NCI-H510A (cell line): ENCODE measurements at places on chromosomes 1 and 21.

- no peak for DNase-seq
These were observed 130.3 kb upstream of the ATP1A1 start for GRCh38 chr1:116242741-116243140.

GRCh38 chr1:21437341-21437640 is 2.6 kb upstream of the NBPF3 start:
- DNase-seq = no peak

DNA sequence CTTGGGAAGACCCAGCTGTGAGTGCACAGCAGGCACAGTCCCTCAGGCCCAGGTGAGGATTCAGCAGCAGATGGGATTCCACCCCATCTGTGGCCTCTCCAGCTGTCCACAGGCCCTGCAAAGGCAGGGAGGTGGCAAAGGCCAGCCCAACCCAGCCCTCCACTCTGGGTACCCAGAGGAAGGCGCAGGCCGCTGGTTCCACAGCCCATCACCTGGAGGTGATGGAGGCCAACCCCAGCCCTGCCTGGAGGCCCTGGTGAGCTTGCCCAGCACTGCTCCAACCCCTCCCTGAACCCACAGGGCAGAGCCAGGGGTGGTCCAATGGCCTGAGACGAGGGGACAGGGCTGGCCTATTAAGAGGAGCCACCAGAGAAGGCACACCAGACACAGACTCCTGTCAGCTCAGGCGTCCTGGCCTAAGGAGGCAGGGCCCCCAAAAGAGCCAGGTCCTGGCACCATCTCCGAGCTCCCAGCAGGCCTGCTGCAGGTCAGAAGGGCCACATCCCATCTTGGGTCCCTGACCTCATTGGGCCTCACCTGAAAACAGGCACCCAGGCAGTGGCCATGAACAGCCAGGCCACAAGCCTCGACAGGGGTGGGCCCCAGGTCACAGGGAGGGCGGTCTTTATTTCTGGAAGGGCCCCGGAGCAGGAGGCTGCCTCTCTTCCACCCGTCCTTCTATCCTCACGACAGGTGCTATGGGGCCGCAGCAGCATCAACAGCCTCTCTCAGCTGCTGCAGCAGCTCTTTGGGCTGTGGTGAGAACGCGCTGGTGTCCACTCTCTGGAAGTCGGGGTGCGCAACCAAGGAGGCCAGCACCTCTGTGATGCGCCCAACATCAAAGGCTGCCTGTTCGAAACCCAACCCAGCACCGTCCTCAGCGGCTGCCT is 3.2 kb downstream of the JMJD4 start:
- DNase-seq = no peak

DNA sequence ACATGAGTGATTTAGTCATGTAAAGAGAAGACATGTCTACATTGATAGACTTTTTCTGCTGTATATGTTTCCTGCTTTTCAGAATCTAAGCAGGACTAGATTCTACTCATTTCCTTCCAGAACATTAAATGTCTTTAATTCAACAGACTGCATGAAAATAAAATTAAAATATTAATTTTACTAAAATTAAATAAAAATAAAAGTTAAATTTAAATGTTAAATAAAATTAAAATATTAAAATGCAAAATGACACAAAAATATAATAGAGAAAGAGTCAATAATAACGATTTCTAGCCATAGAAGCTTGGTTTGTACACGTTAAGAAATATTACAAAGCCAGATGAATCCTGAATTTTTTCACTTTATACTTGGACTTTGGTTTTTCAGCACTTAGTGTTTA is 552.8 kb upstream of the NR5A2 start:
- DNase-seq = no peak

GRCh38 chr1:207389728-207390464 is 64.2 kb upstream of the CR2 start:
- DNase-seq = no peak

GRCh38 chr1:14183329-14183728 is 415.2 kb upstream of the KAZN start:
- DNase-seq = no peak

- DNase-seq = no peak
These were observed 57.7 kb upstream of the ATP5PO start for GRCh38 chr21:33973268-33973667.

- DNase-seq = no peak
These were observed 99.0 kb upstream of the HNRNPU start for GRCh38 chr1:244963231-244963826.
